Stimulated activated CD8-positive, alpha-beta memory T cell treated with anti-CD3 and anti-CD28 coated beads, Interleukin-15, amount 100 ng/mL, for 24 hours (primary cell): ENCODE measurements at places on chromosomes 2 and 18.

DNA sequence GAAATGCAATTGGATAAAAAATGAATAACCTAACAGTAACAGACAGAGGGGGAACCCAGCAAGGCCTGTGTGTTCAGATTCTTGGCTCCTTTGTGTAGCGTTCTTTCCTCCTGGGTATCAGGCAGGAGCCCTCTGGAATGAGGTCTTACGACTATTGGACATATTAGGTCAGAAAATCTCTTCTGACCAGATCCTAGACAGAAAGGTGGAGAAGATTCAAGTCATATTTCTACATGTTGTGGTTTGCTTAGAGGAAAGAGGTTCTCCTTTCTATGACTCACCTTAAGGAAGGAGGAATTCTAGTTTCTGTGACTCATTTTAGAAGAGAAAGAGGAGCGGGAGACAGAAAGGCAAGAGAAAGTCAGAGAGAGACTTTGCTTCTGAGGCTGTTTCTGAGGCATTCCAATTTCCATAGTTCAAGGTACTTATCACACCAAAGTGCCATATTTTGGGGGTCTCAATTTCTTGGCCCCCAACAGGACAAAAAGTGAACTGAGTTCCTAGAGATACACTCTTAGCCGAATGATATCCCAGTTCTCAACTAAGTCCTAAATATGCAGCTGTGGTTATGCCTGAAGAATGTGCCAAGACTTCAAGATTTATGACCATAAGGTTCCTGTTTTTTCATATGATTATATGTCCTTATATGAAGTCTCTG is 618.6 kb downstream of the ZEB2 start:
- no peak for DNase-seq

DNA sequence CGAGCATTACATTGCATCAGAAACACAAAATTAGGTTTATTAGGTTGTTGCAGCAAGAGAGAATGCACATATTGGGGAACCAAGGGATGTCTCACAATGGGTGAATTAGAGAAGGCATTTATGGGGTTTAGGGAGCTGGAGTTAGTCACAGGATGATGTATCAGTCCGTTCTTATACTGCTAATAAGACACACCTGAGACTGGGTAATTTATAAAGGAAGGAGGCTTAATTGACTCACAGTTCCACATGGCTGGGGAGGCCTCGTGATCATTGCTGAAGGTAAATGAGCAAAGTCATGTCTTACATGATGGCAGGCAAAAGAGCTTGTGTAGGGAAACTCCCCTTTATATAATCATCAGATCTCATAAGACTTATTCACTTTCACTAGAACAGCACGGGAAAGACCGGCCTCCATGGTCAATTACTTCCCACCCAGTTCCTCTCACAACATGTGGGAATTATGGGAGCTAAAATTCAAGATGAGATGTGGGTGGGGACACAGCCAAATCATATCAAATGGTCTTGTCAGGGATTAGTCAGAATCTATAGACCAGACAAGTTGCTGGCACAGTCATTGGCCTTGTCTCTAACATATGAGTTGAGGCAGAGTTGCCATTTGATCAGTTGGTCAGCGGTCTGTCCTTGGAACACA is 61.9 kb upstream of the RBMS1 start:
- DNase-seq = no peak

DNA sequence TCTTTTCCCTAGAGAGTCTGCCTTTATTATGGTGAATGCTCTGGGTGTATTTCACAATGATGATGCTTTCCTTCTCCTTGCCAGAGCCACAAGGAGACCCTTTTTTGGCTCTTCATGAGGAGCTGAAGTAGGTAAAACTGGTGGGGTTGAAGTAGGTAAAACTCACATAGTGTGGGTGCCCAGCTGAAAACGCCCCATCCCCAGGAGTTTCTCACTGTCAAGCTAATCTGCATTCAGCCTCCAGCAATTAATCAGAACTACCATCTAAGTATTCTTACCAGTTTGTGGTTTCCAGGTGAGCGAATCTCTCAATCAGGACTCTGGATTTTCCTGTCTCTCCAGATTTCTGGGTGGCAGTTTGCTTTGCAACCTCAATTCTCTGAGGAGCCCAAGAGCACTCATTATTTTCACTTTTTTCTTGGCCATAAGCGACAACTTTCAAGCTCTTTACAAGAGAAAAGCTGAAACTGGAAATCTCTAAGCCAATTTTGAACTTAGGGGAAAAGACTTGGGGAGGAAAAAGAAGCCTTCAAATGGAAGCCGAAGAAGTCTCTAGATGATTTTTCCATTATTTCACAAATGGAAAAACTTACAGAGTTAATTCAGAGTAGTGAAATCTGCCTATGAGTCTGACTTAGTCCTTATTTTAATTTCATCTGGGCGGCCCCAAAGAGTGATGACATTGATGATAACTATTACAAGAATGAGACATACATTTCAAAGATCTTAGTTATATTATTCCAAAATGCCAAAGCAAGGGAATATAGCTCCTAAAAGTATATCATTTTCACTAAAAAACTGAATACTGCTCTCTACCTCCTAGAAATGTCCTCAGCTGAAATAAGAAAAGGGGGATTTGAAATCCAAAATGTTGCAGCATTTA is 121.4 kb upstream of the MAP3K20 start:
- DNase-seq = no peak

DNA sequence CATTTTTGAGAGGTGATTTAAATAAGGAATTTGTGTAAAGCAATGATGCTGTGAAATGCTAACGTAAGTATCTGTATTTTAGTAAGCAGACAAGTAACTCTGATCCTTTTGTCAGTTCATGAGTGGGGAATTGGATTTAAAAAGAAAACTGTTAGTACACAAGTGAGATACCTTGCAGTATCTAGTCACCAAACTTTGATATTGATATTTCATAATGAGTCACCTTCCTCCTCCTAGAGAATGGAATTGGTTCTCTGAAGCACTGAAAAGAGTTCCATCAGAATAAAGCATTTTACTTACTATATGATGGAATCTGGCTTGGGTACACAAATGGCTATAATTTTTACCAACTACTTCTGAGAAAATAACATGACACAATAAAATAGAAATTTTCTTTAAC is 232.2 kb downstream of the ZNF804A start:
- no peak for DNase-seq

DNA sequence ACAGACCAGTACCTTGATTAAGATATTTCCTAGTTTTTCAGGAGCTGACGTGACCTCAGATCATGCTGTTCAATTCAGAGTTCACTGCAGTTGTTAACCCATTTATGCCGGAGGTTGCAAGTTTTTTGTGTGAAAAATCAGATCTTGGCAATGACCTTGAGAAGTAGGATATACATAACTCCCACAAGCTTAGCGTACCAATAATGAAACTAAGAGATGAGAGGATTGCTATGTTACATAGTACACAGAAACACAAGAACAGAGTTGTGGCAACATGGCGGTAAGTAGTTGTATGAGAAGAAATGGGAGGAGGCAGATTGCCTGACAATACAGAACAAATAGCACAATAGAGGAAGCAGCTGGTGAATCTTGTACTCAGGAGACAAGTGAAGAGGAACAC is 39.1 kb downstream of the PPIG start:
- no peak for DNase-seq

- no peak for DNase-seq
Measured at GRCh38 chr2:166167449-166167848, 39.6 kb upstream of the SCN1A start.

GRCh38 chr2:20069756-20070155 is 18.3 kb upstream of the LAPTM4A start:
- DNase-seq = no peak
